ENCODE measurements at places on chromosomes 4 and X. TPM values are rescaled to one million over a fixed set of nuclear protein-coding genes. Genes with fewer than 3 reads are reported as not detected.

The MAGED4B gene
- total RNA-seq = 5.4 TPM

The ETNPPL gene
- total RNA-seq = not detected

The MAMLD1 gene
- total RNA-seq = 4.5 TPM

The WNK3 gene
- total RNA-seq = 1.4 TPM

The SCML2 gene
- total RNA-seq = 1.1 TPM

The COL4A6 gene
- total RNA-seq = 16.5 TPM

The MOB1B gene
- total RNA-seq = 9.5 TPM

The KLB gene
- 0.76 TPM for total RNA-seq

The EFHC2 gene
- total RNA-seq = 10.2 TPM

The FAAH2 gene
- 27.3 TPM for total RNA-seq

The ATP7A gene
- total RNA-seq = 29.9 TPM

The GAGE2A gene
- total RNA-seq = not detected

The SMARCA1 gene
- total RNA-seq = 8.1 TPM

The TRO gene
- 3.5 TPM for total RNA-seq

The PDE6B gene
- total RNA-seq = not detected

The KCTD8 gene
- total RNA-seq = 1.6 TPM

The GAB3 gene
- 0.65 TPM for total RNA-seq

The BST1 gene
- total RNA-seq = 2.2 TPM

The SSX4B gene
- not detected for total RNA-seq

The GABRQ gene
- 0.10 TPM for total RNA-seq

The MAN2B2 gene
- 19.6 TPM for total RNA-seq

The SEC31A gene
- total RNA-seq = 299 TPM

The H2BW2 gene
- total RNA-seq = not detected

The TMSB15C gene
- 0.25 TPM for total RNA-seq

The TRPC5OS gene
- not detected for total RNA-seq

The CHRDL1 gene
- 5.2 TPM for total RNA-seq

The CXCR3 gene
- total RNA-seq = 0.30 TPM

The RTL9 gene
- not detected for total RNA-seq

The TEX13B gene
- total RNA-seq = not detected
